ENCODE measurements at places on chromosomes 7 and 10.
A peak's percentile ranks its signal among the peaks of the same experiment; 100 is the strongest.

DNA sequence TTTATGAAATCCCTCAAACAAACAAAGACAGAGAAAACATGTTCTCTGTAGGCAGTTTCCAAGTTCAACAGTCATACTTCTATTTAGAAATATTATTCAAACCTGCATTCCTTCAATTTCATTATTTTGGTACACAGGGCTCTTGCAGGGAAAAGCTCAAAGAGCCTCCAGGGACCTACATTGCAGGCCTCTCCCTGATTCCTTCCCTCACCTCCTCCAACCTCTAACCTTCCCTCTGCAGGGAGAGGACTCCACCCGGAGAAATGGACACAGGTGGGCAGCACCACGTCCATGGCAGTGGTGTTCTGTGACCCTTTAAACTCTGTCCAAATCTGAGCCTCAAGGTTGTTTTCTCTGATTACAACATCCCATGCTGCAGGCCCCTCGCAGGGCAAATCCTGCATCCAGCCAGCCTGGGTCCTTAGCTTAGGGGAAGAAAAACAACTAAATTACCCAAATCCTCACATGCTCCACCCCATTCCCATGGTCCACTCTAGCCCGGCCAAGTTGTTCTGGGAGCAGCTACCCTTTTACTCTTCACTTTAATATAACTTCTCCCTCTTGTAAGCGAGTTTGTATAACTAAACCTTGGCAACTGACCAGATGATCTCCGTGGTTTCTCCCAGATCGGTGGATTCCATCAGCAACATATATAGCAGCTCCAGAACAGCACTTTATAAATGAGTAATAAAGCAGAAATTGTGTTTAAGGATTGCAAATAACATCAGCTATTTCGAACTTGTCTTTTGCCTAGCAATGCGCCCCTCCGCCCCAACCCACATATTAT lies 129.8 kb downstream of the CUBN start:
- H3K4me3 ChIP-seq: no peak overlapping the region
- no peak overlapping the region for H3K27ac ChIP-seq
- H3K4me1 ChIP-seq: peaks cover 6% of the 10 kb centered on the region

GRCh38 chr7:114631249-114631822 lies 216.7 kb downstream of the FOXP2 start:
- H3K27me3 ChIP-seq: no peaks in the 10 kb centered on the region
- peak overlapping the region; percentile 76 for H3K27ac ChIP-seq
- DNase-seq: no peak
- no peak overlapping the region for H3K4me3 ChIP-seq
- H3K36me3 ChIP-seq: no peaks in the 10 kb centered on the region

GRCh38 chr10:70381471-70382421 lies 679 bp downstream of the LRRC20 start:
- H3K4me3 ChIP-seq: peak overlapping the region; percentile 82
- peak; percentile 62 for DNase-seq
- H3K27ac ChIP-seq: no peak overlapping the region
- peaks cover 14% of the 10 kb centered on the region for H3K27me3 ChIP-seq
- H3K36me3 ChIP-seq: no peaks in the 10 kb centered on the region

DNA sequence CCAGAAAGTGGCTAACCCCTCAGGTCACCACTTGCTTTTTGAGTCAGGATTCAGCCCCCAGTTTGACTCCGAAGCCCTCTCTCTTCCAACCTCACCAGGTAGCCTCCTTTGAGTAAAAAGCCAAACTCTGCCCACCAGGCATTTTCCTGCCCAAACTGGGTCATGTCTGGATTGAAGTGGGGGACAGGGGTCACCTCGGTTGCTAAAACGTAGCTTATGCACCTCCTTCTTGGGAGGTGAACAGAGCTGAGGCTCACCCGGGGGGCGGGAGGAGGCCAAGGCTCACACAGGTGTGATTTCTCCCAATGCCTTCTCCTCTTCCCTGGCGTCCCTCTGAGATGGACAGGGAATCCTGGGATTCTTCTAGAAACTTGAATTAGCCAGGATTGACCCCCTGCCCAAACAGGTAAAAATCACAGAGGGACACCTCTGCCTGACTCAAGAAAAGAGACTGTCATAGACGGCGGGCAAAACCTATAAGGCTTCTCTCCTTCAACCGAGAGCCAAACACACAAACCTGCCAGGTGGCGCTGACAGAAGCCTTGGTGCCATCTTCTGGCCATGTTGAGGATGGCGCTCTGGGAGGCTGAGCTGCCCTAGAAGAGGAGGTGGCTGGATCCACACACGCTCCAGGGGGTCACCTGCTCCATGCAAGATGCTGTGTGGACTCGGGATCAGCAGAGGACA lies 51.6 kb downstream of the PRLHR start:
- peak; percentile 81 for DNase-seq
- H3K27me3 ChIP-seq: no peaks in the 10 kb centered on the region
- no peak overlapping the region for H3K4me3 ChIP-seq
- no peaks in the 10 kb centered on the region for H3K36me3 ChIP-seq

DNA sequence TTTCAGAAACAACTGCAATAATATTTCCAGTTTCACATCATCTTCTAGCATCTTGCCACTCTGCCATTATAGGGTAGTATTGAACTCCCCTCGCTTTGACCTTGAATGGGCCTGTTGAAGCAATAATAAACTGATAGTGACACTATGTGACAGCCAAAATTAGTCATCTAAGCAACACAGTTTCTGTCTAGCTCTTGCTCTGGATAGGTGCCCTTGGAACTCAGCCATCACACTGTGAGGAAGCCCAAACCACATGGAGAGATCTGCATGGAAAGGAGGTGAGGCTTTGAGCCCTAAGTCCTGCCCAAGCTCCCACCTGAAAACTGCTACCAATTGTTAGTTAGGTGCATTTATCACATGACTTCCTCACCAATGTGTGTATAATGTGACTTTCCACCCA lies 18.1 kb upstream of the KCND2 start:
- H3K27ac ChIP-seq: no peak overlapping the region
- DNase-seq: no peak
- H3K27me3 ChIP-seq: no peaks in the 10 kb centered on the region
- peaks cover 42% of the 10 kb centered on the region for H3K36me3 ChIP-seq

DNA sequence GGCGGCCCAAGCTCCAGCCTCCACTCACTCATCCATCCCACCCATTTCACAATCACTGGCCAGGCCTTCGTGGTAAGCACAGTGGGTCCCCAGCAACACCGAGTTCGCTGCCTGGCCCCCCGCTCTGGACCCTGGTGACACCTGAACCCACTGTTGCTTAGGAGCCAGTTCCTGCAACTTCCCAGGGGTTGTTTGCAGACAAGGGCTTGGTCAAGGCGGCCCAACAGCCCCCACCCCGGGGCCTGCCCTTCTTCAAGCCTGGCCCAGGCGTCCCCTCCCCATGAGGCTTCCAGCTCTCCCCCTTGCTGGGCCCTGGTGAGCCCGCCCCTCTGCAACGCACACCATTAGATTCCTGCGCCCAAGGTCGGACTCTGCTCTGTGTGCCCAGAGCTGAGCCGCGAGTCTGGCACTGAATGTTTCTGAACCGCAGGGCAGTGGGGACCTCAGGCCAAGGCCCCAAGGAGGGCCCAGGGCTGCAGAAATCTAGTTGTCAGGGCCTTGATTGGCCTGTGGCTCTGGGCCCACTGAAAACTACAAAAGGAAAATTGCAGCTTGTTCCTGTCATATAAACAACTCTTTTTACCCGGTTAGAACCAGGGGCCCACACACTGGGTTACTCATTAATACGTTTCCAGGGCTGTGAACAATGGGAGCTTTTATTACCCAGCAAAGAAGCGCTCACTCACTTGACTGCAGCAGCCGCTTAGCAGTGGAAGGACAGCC lies 2.1 kb upstream of the COX19 start:
- H3K4me3 ChIP-seq: no peak overlapping the region
- peaks cover 2% of the 10 kb centered on the region for H3K27me3 ChIP-seq
- peaks cover 10% of the 10 kb centered on the region for H3K36me3 ChIP-seq
- DNase-seq: no peak

DNA sequence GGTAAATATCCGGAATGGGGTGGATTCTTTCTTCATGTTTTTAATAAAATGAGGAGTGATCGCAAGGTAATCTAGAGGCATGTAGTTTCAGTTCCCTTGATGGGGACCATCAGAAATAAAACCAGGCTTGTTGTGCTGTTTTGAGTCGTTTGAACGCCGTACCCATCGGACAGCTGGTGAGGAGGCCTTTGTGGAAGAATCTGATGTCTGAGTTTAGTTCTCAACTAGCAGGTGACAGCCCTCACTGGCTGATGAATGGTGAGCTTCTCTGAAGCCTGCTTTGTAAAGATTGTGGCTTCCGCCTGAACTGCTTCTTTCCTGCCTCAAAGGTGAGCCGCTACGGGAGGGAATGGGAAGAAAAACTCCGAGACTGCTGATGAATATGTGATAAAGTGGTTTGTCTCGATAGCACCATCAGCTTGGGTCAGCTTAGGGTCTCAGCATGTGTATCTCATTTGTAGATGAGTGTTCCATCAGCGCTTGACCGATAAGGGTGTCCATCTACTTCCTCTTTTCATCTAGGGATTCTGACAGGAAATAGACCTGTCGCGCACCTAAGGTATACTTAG lies 977 bp downstream of the TMEM248 start:
- peak overlapping the region; percentile 86 for H3K4me3 ChIP-seq
- no peaks in the 10 kb centered on the region for H3K27me3 ChIP-seq
- peak overlapping the region; percentile 61 for H3K27ac ChIP-seq
- peaks cover 13% of the 10 kb centered on the region for H3K4me1 ChIP-seq
- H3K36me3 ChIP-seq: peaks cover 3% of the 10 kb centered on the region
- no peak for DNase-seq

DNA sequence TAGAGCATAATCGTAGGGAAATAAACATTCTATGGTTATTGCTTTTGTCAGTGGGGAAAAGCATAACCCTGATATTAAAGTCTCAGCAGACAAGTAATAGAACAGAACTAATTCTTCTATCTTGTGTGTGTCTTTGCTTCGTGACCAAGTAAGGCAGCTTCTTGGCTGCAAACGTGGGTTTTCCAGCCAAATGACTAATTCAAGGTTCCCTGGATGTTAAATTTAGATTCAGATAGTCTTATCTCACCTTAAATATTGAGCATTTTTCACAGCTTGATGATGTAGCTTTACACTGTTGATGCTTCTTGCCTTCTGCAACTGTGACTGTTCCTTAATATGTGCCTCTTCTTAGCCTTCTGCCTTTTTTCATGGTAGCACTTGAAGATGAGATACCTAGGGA lies 113.0 kb downstream of the EXOC4 start:
- H3K4me3 ChIP-seq: no peak overlapping the region
- no peak for DNase-seq
- H3K36me3 ChIP-seq: peaks cover 14% of the 10 kb centered on the region
- H3K27me3 ChIP-seq: no peaks in the 10 kb centered on the region
- H3K27ac ChIP-seq: no peak overlapping the region

DNA sequence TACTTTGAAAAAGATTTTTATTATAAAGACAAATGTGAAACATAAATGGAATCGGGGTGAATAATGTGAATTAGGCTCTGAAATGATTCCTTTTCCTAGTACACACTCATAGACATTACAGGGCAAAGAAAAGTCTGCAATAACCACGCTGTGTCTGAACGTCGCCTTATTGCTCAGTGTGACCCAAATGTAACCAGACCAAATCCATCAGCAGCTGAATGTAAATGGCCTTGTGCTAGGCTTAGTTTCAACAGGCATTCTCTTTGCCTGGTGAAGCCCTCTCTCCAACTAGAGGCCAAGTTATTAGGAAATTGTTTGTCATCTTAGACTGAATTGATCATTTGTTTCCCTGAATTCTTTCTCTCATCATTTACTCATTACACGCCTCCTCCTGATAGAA lies 225.5 kb downstream of the CHCHD3 start:
- DNase-seq: no peak
- H3K36me3 ChIP-seq: no peaks in the 10 kb centered on the region
- peaks cover 22% of the 10 kb centered on the region for H3K4me1 ChIP-seq
- H3K4me3 ChIP-seq: no peak overlapping the region
- H3K27ac ChIP-seq: 0 out of 2 replicates have a peak overlapping the region, but pooled peaks have one; percentile 41

GRCh38 chr10:126683466-126683865 lies 13.0 kb upstream of the C10orf90 start:
- H3K36me3 ChIP-seq: no peaks in the 10 kb centered on the region
- peaks cover 15% of the 10 kb centered on the region for H3K4me1 ChIP-seq
- H3K4me3 ChIP-seq: no peak overlapping the region

DNA sequence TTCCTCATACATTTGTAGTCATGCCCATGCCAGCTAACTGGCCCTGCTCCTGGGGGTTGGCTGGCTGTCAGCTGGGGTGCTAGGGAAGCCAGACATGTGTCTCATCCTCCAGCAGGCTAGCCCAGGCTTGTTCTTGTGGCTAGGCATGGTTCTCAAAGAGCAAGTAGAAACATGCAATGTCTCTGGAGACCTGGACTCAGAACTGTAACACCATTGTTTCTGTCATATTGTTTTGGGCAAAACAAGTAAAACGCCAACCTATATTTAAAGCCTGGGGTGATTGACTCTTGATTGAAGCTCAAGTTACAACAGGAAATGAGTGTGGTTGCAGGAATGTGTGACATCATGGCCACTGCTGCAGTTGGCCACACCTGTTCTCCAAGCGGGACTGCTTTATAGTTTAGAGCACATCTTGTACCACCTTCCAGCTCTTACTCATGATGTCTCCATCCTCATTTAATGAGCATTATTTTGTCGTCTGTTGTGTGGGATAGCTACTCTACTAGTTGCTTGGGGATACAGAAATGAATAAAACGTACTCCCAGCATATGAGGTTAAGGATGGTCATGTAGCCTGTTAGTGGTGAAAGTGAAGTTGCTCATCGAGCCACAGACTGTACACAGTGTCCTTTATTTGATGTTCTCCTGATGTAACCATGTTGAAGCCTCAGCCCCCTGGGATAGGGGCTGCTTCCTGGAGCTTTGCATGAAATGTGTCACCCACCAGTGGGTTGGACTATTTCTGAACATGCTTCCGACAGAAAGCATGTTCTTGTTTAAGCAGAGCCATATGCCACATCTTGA lies 168.4 kb downstream of the SORCS3 start:
- H3K27ac ChIP-seq: peak overlapping the region; percentile 87
- H3K4me1 ChIP-seq: peaks cover 40% of the 10 kb centered on the region
- H3K27me3 ChIP-seq: no peaks in the 10 kb centered on the region
- no peak overlapping the region for H3K4me3 ChIP-seq
- no peak for DNase-seq

- no peaks in the 10 kb centered on the region for H3K27me3 ChIP-seq
- no peak for DNase-seq
- H3K27ac ChIP-seq: no peak overlapping the region
- H3K4me1 ChIP-seq: no peaks in the 10 kb centered on the region
Observed at GRCh38 chr7:106871793-106872571, 6.9 kb downstream of the PIK3CG start.

- H3K4me3 ChIP-seq: no peak overlapping the region
- H3K4me1 ChIP-seq: peaks cover 46% of the 10 kb centered on the region
- DNase-seq: no peak
- H3K27ac ChIP-seq: peak overlapping the region; percentile 15
Observed at GRCh38 chr7:105857009-105857952, 19.1 kb downstream of the ATXN7L1 start.
